ENCODE measurements at places on chromosomes 5 and 9.

- DNase-seq: no peak
These were observed 93.5 kb upstream of the NR3C1 start for GRCh38 chr5:143496943-143497342.

- no peak for DNase-seq
These were observed 8.4 kb downstream of the PLPP7 start for GRCh38 chr9:131297903-131298302.

GRCh38 chr5:155833287-155833686 is 493.7 kb upstream of the SGCD start:
- DNase-seq: no peak

DNA sequence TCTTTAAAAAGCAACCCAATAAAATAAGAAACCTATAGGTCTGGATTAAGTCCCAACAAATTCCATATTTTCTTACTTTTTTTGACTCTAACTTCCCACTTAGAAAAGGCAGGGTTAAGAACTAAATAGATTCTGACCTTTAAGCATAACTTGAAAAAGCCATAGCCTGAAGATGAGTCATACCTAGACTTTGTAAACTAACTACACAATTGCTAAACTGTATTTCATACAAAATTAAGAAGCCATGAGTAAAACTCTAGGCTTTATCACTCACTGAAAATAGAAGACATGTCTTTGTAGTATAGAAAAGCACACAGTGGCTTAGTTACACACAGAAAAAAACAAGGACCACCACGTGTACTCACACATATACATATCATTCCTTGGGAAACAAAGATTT is 51.5 kb downstream of the MLLT3 start:
- DNase-seq: no peak

DNA sequence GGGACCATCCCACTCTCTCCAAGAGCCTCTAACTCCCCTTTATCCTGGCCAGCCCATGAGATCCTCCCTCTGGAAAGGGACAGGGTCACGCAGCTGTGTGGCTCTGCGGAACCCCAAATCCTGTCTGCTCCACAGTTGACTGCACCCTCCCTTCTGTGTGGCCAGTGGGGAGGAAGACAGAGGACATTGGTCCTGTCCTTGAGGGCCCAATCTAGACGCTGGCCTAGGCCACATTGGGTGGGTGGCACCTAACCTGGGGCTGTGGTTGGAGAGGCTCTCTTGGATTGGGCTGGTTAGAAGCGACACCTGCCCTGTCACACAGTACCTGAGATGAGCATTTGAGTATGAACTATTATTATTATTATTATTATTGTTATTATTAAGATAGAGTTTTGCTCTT is 12.6 kb upstream of the NXNL2 start:
- no peak for DNase-seq

DNA sequence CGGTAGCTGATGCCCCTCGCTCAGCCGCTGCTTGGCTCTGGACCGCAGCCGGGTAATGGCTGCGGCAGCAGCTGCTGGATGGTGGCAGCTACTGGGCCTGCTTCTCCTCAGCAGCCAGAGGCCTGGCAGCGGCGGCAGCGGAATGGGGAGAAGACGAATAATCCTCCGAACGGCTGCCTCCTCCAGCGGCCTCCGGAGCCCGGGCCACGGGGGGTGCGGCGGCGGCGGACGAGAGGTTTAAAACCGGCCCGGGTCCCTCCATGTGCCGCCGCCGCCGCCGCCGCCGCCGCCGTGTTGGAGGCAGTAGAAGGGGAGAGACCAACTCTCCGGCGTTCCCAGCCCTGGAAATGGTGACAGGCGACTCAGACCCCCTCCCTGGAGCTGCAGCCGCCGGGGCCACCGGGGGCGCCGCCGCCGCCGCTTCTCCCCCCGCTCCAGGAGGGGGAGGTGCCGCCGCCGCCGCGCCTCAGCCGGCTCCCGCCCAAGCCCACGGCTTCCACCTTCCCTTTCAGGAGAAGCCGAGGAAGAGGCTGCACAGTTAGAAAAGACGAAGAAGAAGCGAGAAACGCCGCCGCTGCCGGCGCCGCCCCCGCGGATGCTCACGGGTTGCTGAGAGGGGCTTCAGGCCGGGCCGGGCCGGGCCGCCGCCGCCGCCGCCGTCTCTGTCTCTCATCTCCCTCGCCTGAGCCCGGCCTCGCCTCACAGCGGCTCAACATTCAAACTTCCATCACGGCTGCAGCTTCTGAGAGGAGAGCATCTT is 118.4 kb upstream of the PRSS3 start:
- no peak for DNase-seq

GRCh38 chr5:74594137-74595040 is 46.1 kb downstream of the ENC1 start:
- no peak for DNase-seq

DNA sequence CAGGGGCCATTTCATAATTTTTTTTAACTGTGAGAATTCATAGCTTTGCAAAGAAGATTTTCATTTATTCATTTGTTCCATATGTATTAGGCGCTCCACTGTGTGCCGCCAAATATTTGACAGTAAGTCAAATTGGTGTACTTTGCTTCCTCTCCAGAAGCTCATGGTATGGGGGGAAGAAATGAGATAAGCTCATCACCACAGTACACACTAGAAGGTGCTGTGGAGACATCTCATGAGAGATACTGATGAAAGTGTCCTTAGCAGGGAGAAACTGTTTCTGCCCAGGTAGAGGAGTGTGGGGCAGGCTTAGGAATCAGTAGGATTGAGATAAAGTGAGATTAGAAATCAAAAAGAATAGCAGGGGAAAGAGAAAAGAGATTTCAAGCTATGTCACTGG is 136.2 kb downstream of the CDH6 start:
- no peak for DNase-seq

- no peak for DNase-seq
These were observed 3.5 kb downstream of the NRG2 start for GRCh38 chr5:140039561-140039960.

DNA sequence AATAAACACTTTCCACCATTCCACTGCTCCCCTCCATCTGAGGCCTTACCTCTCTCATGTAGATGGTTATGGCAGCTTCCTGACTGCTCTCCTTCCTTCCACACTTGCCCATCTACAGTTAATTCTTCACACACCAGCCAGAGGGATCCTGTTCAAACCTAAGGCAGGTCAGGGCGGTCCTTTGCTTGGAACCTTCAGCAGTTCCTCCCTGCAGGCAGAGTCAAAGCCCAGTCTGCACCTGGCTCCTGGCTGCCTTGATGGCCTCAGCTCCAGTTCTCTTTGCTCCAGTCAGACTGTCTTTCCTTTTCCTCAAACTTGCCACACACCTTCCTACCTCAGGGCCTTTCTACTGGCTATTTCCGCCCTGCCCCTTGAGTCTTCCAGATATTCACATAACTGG is 30.2 kb upstream of the NR3C1 start:
- no peak for DNase-seq

DNA sequence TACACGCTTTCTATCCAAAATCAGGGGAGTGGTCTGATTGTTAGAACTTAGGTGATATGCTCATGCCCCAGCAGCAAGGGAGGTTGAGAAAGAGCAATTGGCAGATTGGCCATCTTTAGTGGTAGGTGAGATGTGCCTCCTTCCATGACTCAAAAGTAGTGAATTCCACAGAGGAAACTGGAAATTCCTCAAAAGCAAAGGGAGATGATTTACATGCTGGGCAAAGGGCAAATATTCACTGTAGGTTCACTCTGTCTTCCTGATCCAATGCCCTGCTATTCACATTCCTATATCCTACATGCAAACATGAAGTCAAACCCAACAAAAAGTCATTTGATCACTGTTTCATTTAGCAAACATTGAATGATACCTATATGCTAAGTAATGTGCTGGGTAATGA is 130.1 kb upstream of the ZNF608 start:
- no peak for DNase-seq

DNA sequence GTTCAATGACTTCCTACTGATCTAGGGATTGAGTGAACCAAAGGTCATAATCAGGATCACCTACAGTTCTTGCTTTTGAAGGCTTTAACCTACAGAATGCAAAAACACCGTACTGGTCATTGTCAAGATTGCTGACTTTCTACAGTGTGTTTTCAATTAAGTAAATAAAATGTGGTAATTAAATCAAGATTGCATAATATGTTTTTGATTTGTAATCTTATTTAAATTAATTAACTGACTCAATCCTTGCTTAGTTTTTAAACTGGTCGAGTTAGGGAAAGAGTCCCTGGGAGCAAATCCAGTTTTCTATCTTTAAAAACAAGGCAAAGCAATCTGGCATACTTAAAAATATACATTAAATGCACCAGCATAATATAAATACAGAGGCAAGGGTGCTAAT is 125.9 kb downstream of the NFIB start:
- DNase-seq: no peak

DNA sequence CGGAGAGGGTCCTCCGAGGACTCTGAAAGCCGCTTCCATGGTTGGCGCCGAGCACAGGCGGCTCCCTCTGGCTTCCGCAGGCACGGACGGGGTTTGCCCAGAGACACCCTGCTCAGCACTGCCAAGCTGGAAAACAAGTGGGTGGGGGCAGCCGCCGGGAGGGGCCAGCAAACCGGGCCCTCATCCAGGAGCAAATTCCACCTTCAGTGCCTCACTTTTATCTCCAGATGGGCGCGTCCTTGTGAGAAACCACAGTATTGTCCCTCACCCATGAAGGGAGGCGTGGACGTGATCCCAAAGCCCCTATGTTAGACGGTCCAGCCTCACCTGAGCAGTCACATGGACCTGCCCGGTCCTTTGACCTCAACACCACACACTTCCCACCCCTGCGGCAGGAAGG is 29.0 kb downstream of the MED10 start:
- no peak for DNase-seq

DNA sequence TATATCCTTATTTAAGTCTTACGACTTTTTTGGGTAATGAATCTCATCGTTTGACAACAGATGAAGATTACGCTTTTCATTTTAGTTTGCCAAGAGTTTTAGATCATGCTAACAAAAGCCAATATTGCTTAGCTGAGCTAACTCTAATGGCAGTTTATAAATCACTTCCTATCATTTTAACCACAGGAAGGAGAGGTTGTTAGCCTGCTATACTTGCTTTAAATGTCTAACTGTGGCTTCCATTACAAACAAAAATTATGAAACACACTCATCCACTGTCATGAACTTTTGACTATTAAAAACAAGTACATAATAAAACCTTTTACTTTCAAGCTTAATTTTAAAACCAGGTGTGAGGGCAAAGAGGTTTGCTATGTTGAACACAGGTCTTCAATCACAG is 53.7 kb upstream of the ANKH start:
- no peak for DNase-seq

DNA sequence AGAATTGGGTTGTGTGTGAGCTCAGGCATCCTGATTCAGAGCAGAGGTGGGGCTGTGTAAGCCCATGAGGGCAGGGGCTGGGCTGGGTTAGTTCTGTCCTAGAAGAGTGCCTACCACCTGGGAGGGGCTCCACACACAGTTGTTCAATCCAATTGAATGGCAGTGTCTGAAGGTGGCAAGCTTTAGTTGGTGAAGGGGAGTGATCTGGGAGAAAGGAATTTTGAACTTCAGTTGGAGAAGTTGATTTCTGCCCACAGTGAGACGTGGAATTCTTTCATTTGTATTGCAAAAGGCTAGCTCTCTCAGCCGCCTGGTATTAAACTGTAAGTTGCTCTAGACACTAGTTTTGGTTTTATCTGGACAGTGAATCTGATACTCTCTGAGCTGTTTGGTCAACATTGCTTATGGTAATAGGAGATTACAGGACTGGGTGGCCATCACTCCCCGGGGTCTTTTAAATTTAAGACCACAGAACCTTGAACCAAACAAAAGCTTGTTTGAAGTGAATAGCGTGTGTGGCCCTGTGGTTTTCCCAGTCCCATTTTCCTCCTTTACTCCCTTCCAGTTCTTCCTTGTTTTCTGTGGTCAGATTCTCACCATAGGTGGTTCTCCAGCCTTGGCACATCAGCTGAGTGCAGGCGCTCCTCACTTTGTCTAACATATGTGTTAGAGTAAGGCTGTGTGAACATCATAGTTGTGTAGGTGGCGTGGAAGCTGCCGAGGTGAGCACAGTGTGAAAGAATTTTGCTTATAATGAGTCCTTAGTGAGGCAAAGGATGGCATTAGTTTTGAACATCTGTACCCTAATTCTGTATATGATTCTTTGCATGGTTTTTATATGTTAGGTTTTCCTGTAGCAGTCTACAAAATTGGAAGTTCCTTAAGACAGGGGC is 78.0 kb downstream of the ARHGAP26 start:
- no peak for DNase-seq

- DNase-seq: no peak
These were observed 171.8 kb upstream of the NR3C1 start for GRCh38 chr5:143575286-143575685.

DNA sequence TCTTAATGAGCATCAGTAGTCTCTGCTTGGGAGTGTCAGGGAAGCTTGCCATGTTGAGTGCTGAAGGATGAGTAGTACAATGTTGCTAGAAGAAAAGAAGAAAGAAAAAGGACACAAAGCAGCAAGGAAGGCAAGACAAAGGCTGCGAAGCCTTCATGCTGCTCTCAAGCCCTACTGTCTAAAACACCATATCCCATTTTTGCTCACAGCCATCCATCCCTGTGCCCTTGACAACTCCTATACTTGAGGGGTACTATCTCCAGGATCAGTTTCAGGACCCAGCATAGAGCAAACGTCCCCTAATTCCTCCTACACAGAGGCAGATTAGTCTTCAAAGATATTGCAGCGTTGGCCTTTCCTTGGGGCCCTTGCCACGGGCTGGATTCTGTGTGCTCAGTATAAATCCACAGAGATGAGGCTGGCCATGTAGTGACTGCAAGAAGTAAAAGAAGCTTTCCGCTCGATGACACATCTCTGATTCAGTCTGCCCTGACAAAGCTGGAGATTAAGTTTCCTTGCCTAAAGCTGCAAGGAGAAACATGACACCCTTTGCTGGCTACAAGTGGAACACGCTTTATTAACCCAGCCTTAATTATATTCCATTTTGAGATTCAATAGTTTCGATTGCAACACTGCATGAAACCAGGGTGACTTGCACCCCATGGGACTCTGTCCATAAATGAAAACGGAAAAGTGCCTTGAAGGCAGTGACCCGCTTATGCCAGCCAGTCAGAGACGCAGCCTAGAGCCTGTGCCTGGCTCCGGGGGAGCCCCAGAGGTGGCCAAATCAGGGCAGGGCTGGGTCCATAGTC is 304.6 kb downstream of the ACTL7B start:
- no peak for DNase-seq

DNA sequence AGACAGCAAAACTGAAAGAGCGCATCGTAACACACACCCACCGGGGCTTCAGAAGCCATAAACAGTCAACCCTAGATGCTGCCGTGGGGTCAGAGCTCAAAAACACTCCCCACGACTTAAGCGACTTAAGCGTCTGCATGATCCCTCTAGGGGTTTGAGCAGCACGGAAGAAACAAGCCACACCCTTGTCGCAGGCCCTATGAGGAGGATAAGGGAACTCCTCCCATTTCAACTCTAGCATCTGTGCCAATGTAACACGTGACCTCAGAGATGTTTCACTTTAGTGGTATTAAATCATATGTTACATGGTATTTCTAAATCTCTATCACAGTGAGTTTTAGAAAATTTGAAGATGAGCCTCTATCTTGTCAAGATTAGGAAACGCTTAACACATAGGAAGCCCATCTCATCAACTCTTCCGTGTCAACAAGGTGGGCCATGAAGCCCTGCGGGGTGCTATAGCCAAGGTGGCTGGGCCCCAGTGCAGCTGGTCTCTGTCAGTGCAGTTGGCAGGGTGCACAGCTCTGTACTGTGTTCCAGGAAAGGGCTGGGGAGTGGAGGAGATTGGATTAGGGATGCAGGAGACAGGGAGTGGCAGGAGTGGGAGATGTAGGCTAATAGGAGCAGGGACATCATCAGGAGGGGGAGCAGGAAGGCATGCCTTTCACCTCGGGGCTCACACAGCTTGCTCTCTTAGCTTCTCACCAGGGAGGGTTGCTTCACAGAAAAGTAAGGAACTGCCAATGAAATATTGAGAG is 33.1 kb downstream of the ZCCHC9 start:
- DNase-seq: no peak

All from CD4-positive, alpha-beta T cell treated with Interleukin-15 for 1 hour (primary cell).